ENCODE measurements at places on chromosomes 7 and 10.

DNA sequence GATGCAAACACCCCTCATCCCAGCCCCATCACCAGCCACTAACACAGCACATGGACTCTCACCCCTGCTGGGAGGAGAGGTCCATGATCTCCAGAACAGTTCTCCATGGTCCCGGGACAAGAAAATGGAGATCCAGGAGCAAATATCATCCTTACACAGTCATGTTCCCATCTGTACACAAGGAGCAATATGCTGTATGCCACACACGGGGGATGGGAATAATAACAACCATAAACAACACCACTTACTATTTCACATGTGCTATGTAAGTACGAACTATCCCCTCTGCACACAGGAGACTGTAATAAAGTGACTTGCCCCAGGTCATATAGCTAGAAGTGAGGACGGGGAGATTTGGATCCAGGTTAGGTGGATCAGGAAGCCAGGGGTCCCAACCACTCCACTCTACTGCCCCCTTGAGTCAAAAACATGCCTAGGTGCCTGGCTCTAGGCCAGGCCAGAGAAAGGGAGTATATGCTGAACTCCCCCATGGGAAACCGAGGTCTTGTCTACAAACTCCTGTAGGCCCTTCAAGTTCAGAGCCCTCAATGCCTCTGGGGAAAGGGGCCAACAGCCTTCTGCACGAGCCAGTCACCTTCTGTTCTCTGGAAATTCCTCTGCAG, 34.1 kb downstream of the LRRC20 start:
- DNase-seq = peak; percentile 69

DNA sequence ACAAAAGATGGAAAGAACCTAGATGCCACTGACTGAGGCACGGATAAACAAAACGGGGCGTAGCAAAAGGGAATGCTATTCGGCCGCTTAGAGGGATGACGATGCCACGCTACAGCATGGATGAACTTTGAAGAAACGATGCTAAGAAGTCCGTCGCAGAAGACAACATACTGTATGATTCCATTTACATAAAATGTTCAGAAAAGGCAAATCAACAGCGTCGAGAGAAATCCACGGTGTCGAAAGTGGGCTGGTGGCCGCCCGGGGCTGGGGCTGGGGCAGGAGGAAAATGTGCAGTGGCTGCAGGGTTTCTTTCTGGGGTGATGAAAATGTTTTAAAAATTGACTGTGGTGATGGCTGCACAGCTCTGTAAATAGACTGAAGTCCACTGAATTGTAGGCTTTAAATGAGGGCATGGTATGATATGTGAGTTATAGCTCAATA, 24.1 kb downstream of the GNA12 start:
- DNase-seq = no peak

GRCh38 chr10:59281861-59282260, 80.5 kb downstream of the FAM13C start:
- DNase-seq = no peak

- DNase-seq = no peak
These were observed 15.1 kb downstream of the PSAP start for GRCh38 chr10:71835671-71836595.

GRCh38 chr7:138887872-138888656, 90.1 kb upstream of the ATP6V0A4 start:
- DNase-seq = no peak

DNA sequence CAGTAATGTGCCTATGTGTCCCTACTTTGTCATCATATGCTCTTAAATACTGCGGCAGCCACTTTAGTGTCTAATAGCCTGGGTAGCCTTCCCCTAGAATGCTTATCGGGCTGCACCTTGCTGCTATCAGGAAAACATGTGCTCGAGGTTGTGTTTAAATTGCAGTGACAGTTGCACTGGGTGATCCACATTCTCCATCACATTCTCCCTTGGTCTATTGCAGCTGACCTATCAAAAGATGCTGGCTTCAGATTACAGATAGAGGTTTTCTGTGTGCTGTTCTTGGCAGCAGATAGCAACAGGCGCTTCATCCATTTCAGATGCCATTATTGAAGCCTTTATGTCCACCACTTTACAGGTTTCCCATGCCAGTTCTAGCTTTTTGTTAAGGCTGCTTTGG, 130.1 kb upstream of the MDFIC start:
- no peak for DNase-seq
